ENCODE measurements at places on chromosomes 4 and X.

GRCh38 chr4:83646538-83647239 is 110.8 kb downstream of the GPAT3 start:
- DNase-seq: no peak

DNA sequence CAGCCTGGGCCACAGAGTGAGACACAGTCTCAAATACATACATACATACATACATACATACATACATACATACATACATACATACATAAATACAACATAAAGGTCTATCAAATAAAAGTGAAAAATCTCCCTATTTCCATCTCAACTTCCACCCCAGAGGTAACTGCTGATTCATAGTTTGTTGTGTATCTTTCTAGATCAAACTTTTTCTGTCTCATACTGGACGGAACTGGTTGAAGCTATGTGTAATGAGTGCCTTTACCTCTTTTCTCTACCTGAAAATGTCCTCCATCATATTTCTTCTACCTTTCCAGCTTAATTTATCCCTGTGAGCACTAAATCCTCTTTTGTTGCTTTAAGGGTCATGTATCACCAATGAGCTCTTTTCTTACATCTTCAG is 102.5 kb downstream of the HDAC8 start:
- DNase-seq: no peak

- no peak for DNase-seq
Observed at GRCh38 chrX:1725472-1725871, 110.6 kb downstream of the ASMT start.

DNA sequence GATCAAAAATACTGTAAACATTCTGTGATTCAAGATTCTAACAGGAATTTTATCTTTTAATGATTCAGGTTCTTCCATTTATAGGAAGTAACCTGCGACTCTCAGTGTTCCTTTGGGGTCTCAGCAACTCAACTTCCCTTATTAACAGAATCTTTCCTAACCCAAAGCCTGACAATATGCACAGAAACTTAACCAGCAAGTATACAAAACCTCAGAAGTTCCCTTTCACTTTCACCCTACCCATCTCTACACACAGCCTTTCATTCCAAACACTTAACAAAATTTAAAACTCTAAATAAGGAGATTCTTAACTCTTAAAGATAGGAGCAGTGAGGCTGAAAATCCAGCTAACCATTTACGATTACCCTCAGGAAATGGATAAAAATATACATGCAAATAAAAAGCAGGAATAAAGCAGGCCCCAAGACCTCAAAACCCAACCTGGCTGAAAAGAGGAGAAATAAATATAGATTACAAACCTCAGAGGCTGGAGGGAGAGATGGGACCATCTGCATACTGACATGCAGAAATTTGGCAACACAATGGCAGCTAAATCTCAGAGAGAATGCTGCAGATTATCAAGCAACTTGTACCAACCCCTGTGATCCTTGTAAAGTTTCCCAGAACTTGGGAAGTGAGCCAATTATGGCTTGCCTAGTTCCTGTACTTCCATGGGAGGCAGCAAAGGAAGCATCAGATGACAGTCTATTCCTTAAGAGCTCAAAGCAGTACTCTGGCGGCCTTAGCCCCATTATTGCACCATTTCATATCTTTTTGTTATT is 101.0 kb downstream of the ATP11C start:
- DNase-seq: no peak

- DNase-seq: no peak
Observed at GRCh38 chr4:79467246-79467932, 59.4 kb upstream of the GK2 start.

- no peak for DNase-seq
Observed at GRCh38 chrX:46722742-46723568, 36.0 kb downstream of the SLC9A7 start.

- no peak for DNase-seq
Observed at GRCh38 chr4:128256539-128256938, 31.1 kb downstream of the PGRMC2 start.

GRCh38 chrX:34875204-34875603 is 67.4 kb upstream of the FAM47B start:
- DNase-seq: no peak

DNA sequence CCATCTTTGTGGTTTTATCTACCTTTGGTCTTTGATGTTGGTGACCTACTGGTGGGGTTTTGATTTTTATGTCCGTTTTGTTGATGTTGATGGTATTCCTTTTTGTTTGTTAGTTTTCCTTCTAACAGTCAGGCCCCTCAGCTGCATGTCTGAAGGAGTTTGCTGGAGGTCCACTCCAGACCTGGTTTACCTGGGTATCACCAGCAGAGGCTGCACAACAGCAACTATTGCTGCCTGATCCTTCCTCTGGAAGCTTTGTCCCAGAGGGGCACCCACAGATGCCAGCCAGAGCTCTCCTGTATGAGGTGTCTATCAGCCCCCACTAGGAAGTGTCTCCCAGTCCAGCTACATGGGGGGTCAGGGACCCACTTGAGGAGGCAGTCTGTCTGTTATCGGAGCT is 199.3 kb upstream of the WDFY3 start:
- no peak for DNase-seq

- no peak for DNase-seq
Observed at GRCh38 chr4:22363036-22363435, 152.8 kb downstream of the ADGRA3 start.

GRCh38 chr4:146835096-146835495 is 110.6 kb downstream of the TTC29 start:
- DNase-seq: no peak

DNA sequence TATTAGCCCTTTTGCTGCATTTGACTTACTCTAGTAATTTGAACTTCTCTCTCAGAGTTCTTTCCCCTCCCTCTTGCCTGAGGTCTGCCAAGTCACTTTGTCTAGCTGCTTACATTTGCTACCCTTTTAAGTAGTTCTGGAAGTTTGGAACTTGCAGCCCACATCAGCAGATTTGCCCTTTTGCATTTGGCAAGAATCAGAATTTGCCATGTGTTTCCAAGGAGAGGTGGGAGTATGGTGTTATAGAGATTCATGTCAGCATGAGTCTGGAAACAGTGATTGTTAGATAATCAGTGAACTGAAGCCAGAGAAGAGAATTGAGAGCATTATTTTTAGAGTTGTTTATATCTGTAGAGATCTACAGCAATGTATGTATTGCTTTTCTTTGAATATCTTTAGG is 52.1 kb downstream of the KLHL34 start:
- DNase-seq: no peak

DNA sequence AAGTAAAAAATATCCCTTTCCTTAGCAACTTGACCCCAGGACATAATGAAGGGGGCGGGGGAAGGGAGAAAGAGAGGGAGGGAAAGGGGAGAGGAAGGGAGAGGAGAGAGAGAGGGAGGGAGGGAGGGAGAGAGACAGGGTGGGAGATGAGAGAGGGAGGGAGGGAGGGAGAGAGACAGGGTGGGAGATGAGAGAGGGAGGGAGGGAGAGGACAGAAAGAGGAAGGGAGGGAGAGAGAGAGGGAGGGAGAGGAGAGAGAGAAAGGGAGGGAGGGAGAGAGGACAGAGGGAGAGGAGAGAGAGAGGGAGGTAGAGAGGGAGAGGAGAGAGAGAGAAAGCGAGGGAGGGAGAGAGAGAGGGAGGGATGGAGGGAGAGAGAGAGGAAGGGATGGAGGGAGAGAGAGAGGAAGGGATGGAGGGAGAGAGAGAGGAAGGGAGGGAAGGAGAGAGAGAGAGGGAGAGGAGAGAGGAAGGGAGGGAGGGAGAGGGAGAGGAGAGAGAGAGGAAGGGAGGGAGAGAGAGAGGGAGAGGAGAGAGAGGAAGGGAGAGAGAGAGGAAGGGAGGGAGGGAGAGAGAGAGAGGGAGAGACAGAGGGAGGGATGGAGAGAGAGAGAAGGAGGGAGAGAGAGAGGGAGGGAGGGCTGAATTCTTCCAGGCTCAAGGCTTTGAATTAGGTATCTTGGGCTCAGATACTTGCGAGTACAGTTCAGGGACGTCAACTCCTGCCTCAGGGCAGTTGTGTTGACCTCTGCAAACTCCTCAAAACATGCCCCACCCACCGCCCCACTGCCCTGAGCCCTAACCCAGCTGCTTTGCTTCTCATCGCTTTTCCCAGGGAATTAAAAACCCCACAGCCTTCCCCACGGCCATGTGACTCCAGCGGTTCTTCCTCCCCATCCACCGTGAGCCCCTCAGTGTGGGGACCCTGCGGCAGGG is 40.0 kb upstream of the ADRA2C start:
- no peak for DNase-seq

DNA sequence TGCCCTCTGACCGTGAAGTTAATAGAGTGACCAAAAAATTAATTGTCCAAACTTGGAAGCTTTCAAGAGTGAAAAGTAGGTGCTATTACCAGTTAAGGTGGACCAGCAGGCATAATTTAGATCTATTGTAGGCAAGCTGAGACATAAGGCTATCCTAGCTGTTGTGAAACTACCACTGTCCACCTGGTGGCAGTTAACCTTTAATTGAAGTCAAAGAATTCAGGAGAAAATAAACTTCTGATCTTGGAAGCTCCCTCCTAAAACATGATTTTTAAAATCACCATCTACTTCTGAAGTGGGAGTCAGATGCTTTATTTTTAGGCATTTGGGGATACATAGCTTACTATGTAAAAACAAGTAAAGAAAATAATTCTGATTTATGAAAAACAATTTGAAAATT is 636.3 kb upstream of the HTR2C start:
- no peak for DNase-seq

GRCh38 chrX:15790769-15791290 is 546 bp downstream of the ZRSR2 start:
- DNase-seq: no peak
